ENCODE measurements at places on chromosomes 4 and X.

DNA sequence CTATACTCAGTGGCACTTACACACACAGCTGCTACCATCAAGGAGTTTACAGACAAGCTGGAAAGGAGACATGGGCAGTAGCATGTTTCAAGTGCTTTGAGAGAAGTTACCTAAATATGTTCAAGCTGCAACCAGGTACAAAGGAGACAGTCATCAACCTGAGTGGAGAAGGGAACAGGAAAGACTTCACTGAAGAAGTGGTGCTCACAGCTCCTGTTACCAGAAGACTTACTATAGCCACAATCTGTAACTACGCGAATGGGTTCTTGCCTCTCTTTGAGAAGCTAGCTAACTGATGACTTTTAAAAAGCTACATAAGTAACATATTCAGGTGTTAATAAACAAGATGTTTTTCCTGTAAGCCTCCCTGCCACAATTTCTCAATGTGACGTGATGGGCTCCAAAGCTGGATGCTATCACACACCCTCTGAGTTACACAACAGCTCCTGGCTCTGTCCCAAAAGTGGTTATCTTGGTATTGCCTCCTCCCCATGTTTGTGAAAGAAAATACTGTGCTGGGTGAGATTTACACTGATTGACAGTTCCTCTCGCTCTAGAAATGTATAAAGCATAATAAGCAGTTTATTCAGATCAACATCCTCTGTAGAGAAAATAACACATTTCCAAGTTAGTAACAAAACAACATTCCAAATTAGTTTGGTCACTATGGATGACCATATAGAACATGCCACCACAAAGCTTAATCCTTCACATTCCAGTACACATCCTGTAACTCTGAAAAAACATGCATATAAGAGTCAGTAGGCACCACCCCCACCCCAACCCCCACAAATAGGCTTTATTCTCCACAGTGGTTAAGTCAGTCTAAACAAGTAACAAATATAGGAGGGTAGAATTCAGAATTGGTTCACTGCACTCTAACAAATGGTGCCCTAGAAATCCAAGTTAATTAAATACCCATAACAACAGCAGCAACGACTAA, 81.8 kb downstream of the FRYL start:
- no peak for DNase-seq

GRCh38 chrX:25143596-25143995, 127.8 kb upstream of the ARX start:
- no peak for DNase-seq

DNA sequence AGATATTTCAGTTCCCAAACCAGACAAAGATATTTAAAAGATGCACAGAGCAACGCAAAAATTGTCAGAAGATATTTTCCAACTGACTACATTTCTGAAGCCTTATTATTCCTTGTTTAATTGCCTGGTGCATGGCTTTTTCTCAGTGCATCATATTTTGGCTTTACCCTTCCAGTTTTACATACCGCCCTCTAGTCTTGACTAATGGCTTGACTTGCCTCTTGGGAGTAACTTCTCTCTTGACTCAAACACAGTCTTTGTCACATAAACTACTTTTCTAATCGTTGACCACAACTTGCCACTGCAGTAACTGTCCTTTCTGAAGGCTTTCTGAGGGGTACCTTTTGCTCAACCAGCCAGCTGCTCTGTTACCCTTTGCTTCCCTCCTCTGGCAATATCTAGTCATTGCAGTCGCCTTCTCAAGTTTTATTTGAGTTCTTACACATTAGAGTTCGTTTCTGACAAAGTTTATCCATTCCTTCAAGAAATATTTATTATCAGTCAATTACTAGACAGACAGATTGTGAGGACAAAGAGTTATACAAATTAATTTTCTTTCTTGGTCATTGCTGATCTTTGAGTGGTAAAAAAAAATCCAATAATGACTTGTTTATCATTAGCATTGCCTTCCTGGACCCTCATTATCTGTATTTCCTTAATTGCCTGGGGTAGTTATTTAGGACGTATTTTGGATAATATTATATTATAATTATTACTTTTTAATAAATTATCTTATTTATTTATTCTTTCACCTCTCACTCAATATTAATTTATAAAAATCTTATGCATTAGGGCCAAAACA, 506.9 kb upstream of the PCDH10 start:
- no peak for DNase-seq

- DNase-seq = no peak
Measured at GRCh38 chr4:172390331-172390730, 577.1 kb downstream of the GALNTL6 start.

DNA sequence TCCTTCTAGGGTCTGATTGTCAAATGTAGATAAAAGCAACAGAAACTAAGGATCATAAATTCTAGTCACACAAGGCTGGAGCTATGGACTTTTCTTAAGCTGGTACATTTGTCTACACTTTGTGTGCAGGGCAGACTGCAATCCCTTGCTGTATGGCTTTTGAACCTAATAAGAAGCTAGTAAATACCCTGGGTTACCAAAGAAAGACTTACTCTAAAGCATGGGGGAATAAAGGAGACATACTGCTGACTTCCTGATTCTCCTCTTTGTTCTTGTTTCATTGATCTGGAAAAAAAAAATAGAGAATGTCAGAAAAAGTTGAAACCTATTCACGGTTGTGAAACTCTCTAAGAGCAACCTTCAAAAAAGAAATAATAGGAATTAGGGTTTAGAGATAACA, 216.6 kb upstream of the TLL1 start:
- no peak for DNase-seq

DNA sequence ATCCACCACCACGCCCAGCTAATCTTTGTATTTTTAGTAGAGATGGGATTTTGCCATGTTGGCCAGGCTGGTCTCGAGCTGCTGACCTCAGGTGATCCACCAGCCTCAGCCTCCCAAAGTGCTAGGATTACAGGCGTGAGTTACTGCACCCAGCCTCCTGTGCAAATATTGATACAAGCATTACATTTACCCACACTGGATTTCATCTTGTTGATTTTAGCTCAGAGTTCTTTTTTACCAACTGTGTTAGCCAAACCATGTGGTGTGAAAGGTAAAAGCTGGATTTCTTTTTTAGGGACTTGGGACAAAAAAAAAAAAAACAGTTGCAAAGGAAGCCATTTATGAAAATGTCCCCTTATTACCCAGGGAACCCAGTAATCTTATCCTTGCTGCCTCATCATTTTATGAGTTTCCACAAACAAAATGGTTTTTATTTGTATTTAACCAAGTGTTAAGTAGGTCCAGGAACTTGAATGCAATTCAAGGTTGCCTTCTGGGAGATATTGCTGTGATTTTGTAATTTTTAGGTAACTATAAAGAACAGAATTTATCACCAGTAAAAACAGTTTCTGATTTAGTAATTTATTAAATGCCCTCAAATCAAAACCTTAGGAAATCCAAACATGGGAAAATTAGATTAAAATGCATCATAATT, 202.5 kb downstream of the PALLD start:
- no peak for DNase-seq

GRCh38 chr4:3382251-3382650, 59.5 kb upstream of the HGFAC start:
- DNase-seq = no peak

DNA sequence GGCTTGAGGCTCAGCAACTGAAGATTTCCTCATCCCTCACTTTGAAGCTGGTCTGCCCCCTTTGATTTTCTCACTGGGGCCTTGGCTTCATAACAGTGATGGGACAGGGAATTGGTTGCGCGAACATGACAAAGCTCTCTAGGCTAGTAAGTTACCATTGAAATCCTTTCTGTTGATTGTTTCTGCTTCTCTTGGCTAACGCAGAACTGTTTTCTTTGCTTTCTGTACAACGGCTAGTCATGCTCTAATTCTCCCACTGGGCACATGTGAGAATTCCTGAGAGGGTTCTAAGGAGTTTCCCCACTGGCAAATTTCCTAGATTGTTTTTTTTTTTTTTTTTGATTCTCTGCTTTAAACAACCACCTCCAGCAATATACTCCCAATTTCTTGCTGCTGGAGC, 738.6 kb downstream of the PCDH7 start:
- no peak for DNase-seq

- no peak for DNase-seq
Measured at GRCh38 chr4:3799496-3799895, 33.3 kb downstream of the ADRA2C start.

DNA sequence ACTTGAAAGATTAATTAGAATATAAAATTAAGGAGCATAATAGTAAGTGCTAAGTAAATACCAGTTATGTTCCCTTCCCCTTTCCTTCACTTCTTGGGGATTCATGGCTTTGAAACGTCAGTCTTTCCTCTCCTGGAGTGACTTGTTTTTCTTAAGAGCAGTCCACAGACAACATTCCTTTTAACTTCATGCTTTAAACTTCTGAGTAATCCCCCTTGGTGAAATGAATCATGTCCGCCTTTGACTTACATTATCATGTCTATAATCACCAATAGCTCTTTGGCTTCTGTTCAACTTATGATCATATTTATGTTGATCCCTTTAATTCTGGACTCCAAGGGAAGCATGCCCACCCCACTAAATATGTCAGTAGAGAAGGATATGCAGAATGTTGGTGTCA, 1012.1 kb upstream of the SLIT2 start:
- DNase-seq = no peak

GRCh38 chr4:185269286-185269685, 59.9 kb downstream of the SNX25 start:
- DNase-seq = no peak

- no peak for DNase-seq
Measured at GRCh38 chrX:5528057-5528456, 700.6 kb downstream of the NLGN4X start.

DNA sequence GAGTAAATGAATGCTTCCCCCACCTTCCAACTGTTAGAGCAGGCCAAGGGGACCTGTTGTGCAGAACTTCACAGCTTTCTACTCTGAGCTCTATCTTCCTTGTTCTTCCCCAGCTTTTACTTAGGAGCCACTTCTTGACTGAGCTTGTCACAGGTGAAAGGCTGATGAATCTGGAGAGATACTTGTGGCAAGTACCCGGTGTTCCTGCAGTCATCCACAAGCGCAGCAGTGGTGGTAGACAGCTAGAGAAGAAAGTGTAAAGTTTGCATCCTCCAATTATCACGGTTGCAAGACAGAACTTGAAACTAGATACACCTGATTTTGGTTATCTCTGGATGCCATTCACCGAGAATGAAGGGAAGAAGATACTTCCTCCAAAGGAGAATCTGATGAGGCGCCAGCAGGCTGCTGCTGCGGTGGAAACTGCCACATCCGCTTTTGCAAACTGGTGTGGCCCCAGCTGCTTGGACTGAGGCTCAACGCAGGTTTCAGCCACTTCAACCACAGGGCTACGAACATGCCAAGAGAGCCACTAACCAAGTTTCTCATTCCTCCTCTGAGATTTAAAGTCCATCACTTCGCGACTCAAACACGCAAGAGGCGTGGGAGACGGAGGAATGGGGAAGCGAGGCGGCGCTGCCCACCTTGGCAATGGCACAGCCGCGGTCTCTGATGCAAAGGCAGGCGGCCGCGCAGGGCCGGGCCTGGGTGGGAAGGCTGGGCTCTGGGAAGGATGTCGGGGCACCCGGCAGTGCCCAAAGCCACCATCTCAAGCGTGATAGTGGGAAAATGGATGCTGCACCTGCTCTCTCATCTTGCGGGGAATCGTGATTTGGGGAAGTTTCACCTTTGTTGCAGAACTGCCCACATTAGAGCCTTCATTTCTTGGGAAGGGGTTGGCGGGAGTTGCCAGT, 1.3 kb upstream of the FHIP1A start:
- no peak for DNase-seq

DNA sequence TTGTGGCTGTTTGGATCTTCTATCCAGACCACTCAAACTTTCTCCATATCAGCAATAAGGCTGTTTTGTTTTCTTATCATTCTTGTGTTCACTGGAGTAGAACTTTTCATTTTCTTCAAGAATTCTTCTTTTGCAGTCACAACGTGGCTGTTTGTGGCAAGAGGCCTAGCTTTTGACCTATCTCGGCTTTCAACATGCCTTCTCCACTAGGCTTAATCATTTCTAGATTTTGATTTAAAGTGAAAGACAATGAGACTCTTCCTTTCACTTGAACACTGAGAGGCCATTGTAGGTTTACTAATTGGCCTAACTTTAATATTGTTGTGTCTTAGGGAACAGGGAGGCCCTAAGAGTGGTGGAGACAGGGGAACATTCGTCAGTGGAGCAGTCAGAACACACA, 19.1 kb downstream of the FGF2 start:
- DNase-seq = no peak

- DNase-seq = no peak
Measured at GRCh38 chr4:112288455-112288854, 2.8 kb upstream of the TIFA start.

GRCh38 chr4:112001041-112001440, 144.2 kb upstream of the FAM241A start:
- DNase-seq = no peak

- DNase-seq = no peak
Measured at GRCh38 chrX:18290200-18290599, 64.3 kb downstream of the SCML2 start.

GRCh38 chr4:7196736-7197135, 4.4 kb downstream of the SORCS2 start:
- DNase-seq = no peak

GRCh38 chr4:70666369-70666768, at the start of gene JCHAIN:
JCHAIN (minus strand) TSS chr4:70666508; CDS start chr4:70666490, 18 bp downstream.
- DNase-seq = no peak

DNA sequence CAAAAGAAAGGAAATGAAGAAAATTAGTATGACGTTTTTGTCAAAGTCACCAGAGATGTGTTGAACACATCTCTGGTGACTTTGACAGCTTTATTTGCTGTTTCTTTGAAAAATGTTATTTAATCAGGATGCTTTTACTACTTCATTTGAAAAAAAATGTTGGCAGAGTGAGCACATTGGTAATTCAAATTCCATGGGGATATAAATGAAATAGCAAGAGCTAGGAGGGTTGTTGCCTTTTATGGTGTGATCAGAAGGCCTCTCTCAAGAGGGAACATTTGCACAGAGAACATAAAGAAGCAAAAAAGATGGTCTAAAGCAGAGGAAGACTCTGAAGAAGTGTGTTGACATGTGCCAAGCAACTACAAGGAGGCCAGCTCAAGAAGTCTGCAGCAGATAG, 46.6 kb upstream of the CXCL8 start:
- no peak for DNase-seq

GRCh38 chrX:102599951-102600579, 750 bp downstream of the ARMCX5 start:
- DNase-seq = no peak

DNA sequence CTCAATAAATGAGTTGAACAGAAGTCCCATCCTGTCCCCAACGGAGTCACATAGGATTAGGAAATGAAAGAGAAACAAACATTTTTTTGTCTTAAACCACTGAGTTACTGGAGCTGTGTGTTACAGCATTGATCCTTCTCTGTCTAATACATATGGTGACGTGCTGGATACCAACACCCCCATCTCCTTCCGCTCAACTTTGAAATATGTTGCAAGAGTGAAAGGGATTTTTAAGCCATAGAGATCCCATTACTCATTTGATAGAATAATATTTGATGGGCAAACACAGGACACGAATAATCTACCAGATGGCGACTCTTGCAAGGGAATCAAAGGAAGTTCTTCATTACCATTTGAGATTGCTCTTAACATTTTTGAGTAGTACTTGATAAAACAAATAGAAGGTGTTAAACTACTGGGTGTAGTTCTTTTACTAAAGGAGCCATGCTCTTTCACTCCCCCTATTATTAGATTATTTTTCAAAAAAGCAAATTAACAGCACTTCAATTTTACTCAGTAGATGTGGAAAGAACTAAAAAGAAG, 140.5 kb downstream of the PACRGL start:
- DNase-seq = no peak

- DNase-seq = no peak
Measured at GRCh38 chr4:189050643-189051042, 890.0 kb upstream of the FRG1 start.

- DNase-seq = no peak
Measured at GRCh38 chr4:1232661-1233621, 16.0 kb downstream of the CTBP1 start.

GRCh38 chrX:16658284-16658683, 8.3 kb downstream of the S100G start:
- no peak for DNase-seq

Data from T-helper 1 cell (primary cell).